ENCODE measurements at places on chromosomes 2 and 18.

DNA sequence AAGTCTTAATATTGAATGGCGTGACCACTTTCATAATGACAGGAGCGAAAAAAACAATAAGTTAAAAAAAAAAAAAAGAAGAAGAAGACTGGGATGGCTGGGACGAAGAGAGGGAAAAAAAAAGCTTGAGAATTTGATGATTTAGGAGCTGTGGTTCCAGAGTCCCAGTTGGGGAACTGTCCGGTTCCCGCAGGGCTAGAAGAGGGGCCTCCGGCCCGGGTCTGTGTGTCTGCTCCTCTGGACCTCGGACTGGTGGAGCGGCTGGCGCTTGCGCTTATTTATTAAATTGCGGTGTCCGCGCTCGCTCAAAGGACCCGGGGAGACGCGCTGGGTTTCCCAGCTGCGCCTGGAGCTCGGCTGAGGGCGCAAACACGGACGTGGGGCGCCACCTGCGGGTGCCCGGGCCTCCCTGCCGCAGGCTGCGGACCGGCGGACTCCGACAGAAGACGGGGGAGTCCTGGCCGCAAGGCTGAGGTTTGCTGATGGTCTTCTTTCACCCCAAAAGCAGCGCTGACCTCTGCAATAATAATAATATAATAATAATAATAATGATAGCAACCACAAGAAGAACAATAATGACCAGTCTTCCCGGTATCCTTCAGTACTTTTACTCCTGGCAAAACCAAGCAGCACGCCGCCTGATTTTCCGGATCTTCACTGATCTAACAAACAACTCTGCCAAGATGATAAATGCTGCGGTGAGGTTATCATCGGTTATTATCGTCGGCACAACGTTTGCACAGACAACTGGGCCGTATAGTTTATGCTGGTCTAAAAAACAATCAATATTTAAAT is at the start of gene CBLN2:
Gene CBLN2, minus strand, starts transcription at position 251 of the 795 bp plus-strand sequence. CDS start 2,182 bp downstream, outside the sequence.
- peak; percentile 79 for DNase-seq

DNA sequence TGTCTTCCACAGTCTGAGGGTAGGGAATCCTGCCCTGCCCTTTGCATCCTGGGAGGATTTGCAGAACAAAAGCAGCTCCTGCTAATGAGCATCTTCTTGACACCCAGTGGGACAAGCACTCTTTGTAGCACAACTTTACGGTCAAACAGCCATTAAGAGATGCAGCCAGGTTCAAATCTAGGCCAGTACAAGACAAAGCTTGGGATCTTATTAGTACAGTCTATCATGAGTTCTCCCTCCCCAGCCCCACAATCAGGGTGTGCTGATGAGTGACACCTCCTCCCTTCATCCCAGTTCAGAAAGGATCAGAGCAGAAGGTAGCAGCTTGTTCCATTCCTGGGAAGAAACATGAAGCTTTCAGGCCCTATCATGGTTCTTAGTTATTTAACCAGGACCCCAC is 41.9 kb downstream of the MARCO start:
- DNase-seq = no peak

DNA sequence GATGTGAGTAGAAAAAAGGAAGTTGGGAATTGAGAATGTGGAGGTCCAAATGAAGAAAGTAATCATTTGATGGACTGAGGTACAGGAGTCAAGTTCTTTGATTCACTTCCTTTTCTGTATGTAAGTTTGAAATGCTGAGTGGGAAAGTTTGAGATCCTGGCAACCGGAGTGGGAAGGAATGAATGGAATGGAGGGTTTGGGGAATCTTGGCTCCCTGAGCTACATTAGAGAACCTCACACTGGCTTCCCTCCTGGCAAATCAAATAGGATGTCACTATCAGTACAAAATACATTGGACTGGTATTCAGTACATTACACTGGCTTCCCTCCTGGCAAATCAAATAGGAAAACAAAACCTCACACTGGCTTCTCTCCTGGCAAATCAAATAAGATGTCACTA is 9.8 kb upstream of the RNF138 start:
- DNase-seq = no peak

- no peak for DNase-seq
Observed at GRCh38 chr2:174051741-174052583, 86.8 kb upstream of the SP3 start.

DNA sequence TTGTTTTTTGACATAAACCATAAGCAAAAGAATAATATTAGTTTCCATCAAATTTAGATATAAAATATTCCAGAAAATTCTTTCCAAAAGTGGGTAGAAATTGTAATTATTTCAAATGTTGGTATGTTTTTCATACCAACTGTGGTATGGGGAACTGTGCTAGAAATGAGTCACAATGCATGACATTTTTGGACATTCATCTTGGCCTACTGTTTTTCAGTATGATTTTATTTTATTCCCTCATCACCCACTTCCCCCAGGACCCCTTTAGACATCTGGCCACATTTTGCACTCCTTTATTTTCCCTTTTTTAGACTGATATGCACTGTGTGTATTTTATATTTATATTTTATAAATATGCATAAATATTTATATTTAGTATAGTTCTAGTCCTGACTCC is 97.1 kb downstream of the DPP4 start:
- no peak for DNase-seq

- no peak for DNase-seq
Observed at GRCh38 chr2:171310889-171311288, 122.9 kb downstream of the METTL8 start.

- no peak for DNase-seq
Observed at GRCh38 chr2:186027922-186028321, 289.3 kb downstream of the FSIP2 start.

DNA sequence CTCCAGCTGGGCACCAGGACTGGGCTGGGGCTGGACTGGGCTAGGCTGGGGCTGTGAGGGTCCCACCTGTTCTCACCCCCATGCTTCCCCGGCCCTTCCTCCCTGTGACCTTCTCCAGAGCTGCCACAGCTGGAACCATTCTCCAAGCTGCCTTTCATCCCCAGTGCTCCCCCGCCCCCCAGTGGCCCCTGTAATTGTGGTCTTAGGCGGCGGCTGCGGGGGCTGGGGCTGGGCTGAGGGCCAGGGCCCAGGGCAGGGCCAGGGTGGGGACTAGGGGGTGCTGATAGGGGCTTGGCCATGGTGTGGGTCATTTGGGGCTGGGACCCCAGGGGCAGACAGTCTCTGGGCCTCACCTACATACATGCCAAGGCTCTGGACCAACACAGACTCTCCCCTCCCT is 2.8 kb upstream of the WNT10A start:
- DNase-seq = no peak

- peak; percentile 70 for DNase-seq
Observed at GRCh38 chr18:79797518-79798345, at the start of gene KCNG2. Gene KCNG2, plus strand, starts transcription at chr18:79797938. Its CDS starts 65,730 bp downstream, at chr18:79863668.

DNA sequence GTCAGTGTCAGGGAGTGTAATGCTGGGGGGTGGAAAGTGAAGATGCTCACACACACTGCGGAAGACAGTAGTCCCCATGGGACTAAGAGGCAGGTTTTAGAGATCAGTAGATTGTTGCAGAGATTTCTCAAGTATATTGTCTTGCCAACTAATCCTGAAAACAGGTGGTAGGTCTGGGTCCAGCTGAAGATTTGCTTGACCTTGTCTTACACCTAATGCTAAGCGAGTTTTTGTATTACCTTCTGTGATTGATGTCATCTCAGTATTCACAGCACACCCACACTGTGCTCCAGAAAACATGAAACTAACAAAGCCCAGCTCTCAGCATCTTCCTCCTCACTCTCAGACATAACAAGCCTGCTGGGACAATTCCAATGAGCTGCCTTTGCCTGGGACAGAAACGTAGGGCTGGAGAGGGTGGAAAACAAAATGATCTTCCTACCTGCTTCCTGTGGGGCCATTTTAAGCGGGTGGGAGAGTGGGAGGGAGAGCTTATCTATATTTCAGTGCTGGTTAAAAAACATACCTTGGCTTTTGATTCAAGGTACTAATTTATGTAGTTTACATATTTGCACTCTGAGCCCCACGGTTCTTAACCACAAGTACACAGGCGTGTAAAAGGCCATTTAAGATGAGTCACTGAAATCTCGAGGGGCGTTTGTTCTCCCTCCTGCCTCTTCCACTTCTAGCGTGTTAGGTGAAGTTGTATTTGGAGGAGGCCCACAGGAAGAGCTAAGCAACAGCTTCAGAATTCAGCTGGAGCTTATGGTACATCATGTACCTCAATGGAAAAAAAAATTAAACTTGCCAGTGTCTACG is 23.1 kb upstream of the RBMS1 start:
- no peak for DNase-seq

DNA sequence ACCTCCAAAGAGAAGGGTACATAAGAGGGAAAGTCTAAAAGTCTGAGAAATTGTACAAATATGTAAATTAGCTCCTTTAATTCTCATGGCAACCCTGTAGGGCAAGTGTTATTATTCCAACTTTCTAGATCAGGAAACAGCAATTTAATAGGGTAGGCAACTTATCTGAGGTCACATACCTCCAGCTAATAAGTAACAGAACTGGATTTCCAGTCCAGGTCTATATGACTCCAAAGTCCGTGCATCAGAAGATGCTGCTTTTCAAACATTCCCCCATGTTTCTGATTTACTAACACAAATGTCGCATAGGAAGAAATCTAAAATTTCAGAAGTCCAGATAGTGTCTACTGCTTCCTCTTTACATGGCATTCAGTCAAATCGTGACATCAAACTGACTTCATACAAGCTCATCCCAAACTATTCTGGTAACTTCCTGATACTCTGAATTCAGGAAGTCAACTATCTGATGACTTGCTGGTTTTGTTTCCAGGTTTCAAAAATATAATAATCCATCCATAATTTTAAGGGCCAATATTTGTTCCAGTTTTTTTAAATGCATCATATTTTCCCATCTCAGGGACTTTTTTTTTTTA is 419.3 kb upstream of the ACVR2A start:
- DNase-seq = no peak

- no peak for DNase-seq
Observed at GRCh38 chr2:237708961-237709360, 81.6 kb downstream of the LRRFIP1 start.

DNA sequence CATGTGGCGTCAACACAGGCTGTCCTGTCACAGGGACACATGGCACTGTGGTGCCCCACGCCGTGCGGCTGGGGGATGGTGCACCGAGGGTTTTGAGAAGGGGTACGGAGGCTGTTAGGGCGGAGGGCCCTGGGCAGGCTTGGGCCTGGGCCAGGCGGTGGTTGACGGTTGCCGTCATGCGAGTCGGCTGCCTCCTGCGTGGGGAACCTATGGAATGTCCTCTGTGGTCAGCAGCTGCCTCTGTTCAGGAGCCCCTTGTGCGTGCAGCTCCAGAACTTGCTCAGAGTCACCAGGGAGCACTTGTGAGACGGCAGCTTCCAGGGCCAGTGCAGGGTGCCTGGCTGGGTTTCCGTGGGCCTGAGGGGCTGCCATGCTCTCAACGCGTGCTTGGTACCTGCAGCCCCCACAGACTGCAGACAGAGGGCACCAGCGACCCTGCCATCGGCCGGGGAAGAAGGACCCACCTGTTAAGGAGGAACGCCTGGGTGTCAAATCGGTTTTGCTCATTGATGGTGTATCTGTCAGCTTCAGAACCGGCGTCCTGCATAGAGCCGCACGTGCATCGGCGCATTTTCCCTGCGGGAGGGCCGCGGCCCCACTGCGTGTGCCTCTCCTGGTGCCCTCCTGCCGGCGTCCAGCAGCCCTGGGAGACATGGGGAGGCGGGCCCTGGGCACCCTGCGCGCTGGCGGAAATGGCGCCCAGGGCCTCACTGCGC is 10.0 kb upstream of the D2HGDH start:
- no peak for DNase-seq

DNA sequence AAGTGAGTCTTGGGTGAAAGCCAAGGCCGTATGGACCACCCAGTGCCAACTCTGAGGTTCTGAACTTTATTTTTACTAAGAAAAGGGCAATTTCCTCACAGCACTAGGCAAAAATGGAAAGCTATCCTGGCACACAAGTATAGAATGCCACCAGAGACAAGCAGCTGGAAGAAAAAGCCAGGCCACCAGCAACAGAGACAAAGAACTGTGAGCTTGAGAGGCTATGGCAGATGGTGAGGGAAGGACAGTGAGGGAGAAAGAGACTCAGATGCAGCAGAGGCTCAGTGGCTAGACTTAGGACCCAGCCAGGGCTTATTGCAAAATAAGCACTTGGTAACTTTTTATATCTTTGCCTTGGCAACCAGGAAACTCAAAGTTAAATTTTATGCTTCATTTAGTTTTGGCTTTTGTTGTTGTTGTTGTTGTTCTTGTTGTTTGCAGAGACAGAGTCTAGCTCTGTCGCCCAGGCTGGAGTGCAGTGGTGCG is 78.0 kb upstream of the BZW1 start:
- DNase-seq = no peak

GRCh38 chr2:45850558-45850957 is 199.1 kb downstream of the PRKCE start:
- DNase-seq = peak; percentile 83

DNA sequence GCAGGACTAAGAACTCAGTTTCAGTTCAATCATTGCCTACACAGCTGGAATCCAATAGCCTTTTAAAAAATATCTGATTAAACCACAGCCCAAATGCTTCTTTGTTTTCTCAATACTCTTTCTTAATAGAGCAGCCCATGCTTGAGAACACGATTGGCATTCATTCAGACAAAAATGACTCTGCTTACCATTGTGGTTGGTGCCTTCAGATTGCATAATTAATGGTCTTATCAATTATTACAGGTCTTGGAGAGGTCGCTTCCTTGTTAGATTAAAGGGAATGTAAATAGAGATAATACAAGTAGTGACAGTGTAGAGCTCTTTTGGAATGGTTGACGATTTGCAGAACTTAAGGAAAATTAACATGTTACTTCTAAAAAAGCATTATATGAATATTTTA is 107.2 kb downstream of the RNF152 start:
- DNase-seq = no peak

GRCh38 chr18:55588870-55589595 is 1.0 kb upstream of the TCF4 start:
- DNase-seq = no peak

DNA sequence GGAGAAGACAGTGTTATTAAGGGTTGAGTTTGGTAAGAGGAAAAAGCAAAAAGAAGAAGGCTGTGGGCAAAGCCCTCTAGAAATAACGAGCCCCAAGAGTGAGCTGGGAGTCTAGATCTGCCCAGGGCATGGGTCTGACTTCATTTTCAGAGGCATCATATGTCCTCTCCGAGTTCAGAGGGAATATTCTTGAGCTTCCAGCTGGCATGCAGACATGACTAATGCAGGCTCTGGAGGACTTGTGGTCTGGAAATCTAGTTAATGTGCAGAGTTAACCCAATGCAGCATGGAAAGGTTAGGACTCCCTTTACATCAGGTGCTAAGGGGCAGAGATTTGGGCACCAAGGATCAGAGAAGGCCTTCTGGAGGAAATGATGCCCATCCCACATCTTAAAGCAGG is 7.3 kb downstream of the ACMSD start:
- no peak for DNase-seq

Data from NCI-H1930 (cell line).